ENCODE measurements at places on chromosomes 4 and X. TPM values are rescaled to one million over a fixed set of nuclear protein-coding genes. Genes with fewer than 3 reads are reported as not detected.

STATH gene
- not detected for total RNA-seq

DNA sequence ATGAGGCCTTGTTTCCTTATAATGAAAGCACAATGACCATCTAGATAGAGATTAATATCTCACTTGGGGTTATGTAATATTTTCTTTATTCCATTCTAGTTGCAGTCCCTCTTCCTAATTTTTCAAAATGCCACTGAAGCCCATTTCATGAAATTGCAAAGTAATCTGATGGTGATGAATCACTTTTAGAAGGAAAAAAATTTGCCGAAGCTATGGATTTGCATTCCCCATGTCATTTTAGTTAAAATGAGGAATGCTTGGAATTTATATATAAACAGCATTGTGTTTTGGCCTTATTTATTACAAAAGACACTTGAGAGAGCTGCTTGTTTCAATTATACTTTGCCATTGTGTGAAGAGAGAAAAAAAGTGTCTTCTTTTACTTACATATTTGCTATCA lies 241.7 kb upstream of the TEX13A start:
- DNase-seq, result no peak
- no peaks in the 10 kb centered on the region for H3K27me3 ChIP-seq
- no peak overlapping the region for H3K4me3 ChIP-seq
- no peak overlapping the region for H3K27ac ChIP-seq

- DNase-seq, result peak; percentile 89
- no peaks in the 10 kb centered on the region for H3K4me1 ChIP-seq
- H3K27me3 ChIP-seq, result peaks cover 27% of the 10 kb centered on the region
- H3K36me3 ChIP-seq, result no peaks in the 10 kb centered on the region
Observed at GRCh38 chr4:8641256-8641655, 48.7 kb downstream of the CPZ start.

- DNase-seq, result no peak
- H3K4me1 ChIP-seq, result peaks cover 26% of the 10 kb centered on the region
- H3K36me3 ChIP-seq, result peaks cover 2% of the 10 kb centered on the region
Observed at GRCh38 chr4:118175506-118175905, 141.2 kb downstream of the NDST3 start.

DNA sequence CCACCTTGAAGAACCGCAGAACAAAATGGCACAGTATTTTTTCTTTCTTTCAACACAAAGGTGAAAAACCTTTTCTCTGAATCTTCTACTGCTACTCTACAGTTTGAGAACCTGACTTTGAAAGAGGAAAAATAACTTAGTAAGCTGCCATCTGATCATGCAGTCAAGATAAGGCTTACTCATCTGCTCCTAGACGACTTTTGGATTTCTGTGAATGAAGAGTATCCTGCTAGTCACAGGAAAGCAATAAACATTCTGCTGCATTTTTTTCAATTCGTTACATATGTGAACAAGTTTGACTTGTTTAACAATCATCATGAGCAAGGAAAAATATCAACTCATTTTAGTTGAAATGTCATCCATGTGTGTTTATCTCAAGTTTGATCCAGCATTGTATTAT lies 25.2 kb downstream of the TIGD2 start:
- no peaks in the 10 kb centered on the region for H3K27me3 ChIP-seq
- H3K4me1 ChIP-seq, result peaks cover 9% of the 10 kb centered on the region
- no peaks in the 10 kb centered on the region for H3K36me3 ChIP-seq
- no peak for DNase-seq
- H3K4me3 ChIP-seq, result no peak overlapping the region

- DNase-seq, result no peak
- peaks cover 2% of the 10 kb centered on the region for H3K36me3 ChIP-seq
- H3K27ac ChIP-seq, result peak overlapping the region; percentile 38
- H3K4me3 ChIP-seq, result no peak overlapping the region
- H3K27me3 ChIP-seq, result no peaks in the 10 kb centered on the region
- peaks cover 38% of the 10 kb centered on the region for H3K4me1 ChIP-seq
Observed at GRCh38 chrX:120429776-120430540, 39.1 kb downstream of the LAMP2 start.

GRCh38 chrX:771536-771935 lies 140.9 kb downstream of the SHOX start:
- H3K4me3 ChIP-seq, result no peak overlapping the region
- H3K36me3 ChIP-seq, result no peaks in the 10 kb centered on the region
- peaks cover 29% of the 10 kb centered on the region for H3K27me3 ChIP-seq
- no peak overlapping the region for H3K27ac ChIP-seq
- no peaks in the 10 kb centered on the region for H3K4me1 ChIP-seq

DNA sequence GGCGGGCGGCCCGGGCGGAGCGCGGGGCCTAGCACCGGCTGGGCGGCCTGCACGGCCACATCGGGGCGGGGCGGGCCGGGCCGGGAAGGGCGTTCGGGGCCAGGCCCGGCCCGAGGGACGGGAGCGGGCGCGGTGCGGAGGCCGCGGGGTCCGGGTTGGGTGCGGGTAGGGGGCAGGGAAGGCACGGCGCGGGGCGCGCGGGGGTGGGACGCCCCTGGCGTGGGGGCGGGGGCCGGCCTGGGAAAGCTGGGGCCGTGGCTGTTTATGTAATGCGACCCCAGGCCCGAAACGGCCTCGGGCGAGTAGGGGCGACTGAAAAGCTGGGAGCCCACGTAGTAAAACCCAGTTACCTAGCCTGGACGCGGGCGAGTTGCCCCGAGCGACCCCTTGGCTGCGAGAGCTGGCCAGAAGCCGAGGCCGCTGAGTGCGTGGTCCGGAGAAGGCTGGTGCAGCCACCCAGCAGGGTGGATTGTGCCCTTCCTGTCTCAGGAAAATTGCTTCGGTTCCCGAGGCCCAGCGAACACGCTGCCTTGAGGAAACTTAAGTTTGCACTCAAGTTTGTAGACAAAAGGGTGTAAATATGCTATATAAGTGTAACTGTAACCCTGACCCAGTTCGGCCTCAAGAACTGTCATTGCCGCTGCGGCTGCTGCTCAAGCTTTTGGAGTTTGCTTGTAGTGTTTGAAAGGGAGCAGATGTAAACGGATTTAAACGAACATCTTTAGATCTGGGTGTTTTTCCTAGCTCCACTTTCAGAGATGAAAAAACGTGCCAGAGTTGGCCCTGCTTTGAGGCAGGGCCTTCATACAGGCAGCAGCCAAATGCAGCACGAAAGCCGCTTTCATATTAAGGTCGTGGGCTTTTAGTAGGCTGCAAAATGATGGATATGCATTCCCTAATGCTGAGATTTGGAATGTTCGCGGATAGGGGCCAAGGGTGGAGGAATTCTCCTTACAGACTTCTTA lies 674 bp downstream of the SEC24B start:
- DNase-seq, result no peak
- peak overlapping the region; percentile 89 for H3K27ac ChIP-seq
- H3K27me3 ChIP-seq, result no peaks in the 10 kb centered on the region
- peaks cover 5% of the 10 kb centered on the region for H3K36me3 ChIP-seq
- H3K4me1 ChIP-seq, result peaks cover 55% of the 10 kb centered on the region

Data from chondrocyte (in vitro differentiated cells).